ENCODE measurements at places on chromosomes 11 and 22.

GRCh38 chr11:61295596-61295926 lies 445 bp upstream of the VWCE start:
- no peak for DNase-seq

DNA sequence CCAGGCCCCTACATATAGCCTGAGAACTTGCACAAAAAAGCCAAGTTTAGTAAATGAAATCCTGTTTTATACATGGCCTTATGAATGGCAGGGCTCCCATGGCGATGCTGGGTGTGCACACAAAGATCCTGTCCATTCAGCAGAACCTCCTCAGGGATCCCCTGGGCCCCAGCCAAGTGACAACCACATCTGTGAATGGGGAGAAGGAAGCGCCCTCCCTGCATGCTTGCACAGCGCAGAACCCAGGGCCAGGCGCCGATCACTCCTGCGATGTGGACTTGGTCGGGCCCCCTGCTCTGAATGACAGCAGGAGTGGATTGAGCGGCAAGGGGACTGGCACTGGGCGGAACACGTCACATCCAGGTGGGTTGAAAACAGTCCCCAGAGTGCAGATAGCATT lies 4.5 kb upstream of the CDC42EP2 start:
- no peak for DNase-seq

GRCh38 chr11:125593114-125593820 lies 615 bp downstream of the STT3A start:
- peak; percentile 75 for DNase-seq

DNA sequence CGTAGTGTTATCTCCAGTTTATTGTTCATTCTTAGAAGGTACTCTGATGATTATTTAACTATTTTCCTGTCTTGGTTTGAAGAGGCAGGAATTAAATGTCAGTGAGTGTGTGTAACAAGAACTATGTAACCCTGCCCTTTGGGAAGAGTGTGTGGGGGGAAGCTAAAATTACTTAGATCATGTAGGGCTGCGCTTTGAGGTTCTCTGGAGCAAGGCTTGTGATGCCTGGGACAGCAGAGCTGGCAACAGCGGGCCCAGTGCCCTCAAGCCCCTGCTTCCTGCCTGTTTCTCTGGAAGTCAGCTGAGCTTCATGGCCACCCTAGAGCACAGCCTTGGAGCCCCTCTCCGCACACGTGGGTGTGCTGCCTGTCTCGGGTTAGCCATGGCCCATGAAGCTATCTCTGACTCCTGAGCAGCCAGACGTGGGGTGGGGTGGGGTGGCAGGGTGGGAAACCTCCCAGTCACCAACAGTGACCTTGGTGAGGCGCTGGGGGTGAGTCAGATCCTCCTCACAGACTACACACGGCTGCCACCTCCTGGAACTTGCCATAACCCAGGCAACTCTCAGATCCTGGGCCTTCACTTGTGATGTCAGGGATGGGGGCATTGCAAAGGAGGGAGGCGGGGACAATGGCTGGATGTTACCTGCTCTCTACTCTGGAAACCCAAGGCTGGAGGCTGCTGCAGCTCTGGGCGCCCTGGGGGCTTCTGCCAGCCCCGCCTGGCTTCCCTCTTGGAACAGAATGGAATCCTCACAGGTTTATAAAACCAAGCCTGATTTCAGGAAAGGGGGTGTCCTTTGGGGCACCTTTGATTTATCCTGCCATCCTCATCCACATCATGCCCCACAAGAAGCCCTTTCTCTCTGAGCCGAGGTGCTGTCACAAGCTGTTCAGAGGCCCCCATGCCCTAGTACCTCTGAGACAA lies 88.6 kb downstream of the SNX19 start:
- no peak for DNase-seq

DNA sequence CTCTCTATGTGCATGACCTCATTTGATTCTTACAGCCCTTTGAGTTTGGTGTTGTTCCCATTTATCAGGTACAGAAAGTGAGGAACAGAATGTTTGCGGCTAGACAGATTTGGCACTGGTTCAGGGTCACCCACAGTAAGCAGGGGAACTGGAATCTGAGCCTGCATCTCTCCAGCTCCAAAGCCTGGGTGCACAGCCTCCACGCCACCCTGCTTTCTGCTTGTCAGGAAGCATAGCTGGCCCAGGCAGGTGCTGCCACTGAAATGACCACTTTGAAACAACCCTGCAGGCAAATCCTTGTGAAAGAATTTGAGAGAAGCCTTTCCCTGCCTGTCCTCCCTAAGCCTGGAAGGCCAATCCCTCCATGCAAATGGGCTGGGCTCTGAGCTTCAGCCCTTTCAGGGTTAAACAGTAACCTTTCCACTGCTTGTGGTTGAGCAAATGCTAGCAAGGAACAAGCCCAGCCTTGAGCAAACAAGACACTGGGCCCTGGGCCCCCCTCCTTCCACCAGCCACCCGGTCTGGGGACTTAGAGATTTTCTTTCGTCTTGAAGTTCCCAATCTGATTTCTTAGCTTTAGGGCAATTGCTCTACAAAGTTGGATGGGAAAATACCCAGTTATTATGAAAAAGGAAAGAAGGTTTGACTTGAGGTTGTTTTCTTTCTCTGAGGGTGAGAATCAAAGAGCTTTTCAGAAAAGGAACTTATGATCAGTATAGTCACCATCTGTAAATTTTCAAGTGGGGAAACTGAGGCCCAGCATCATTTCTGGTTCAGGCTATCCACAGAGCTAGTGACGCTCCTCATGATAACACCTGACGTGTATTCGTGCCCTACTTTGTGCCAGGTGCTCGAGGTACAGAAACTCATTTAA lies 19.4 kb downstream of the EHF start:
- peak; percentile 56 for DNase-seq

- no peak for DNase-seq
These were observed 69.9 kb upstream of the WNT11 start for GRCh38 chr11:76276046-76276780.

GRCh38 chr11:14543260-14543659 lies 23.1 kb upstream of the PSMA1 start:
- DNase-seq, result no peak

DNA sequence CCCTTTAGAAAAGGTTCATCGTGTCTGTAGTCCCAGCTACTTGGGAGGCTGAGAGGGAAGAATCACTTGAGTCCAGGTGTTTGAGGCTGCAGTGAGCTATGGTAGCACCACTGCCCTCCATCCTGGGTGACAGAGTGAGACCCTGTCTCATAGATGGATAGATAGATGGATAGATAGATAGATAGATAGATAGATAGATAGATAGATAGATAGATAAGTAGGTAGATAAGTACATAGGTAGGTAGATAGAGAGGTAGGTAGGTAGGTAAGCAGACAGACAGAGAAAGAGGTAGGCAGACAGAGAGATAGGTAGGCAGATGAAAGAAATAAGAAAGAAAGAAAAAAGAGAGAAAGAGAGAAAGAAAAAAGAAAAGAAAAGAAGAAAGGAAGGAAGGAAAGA lies 156.4 kb downstream of the GRIK4 start:
- DNase-seq, result no peak

DNA sequence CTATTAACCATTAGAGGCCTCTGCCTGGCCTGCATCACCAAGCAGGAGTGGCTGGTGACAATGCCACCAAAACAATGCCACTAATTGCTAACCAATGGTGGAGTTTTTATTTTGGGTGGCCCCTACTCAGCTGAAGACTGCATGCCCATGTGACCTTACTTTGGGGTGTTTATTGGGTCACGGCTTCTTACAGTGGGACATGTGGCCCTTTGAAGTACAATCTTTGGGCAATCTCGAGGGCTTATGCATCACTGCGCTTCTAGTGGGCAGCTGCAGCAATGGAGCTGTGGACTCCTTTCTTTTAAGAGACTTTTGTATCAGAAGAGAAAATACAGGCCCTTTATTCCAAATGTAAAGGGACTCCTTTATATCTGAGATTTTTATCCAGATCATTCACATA lies 85.7 kb downstream of the IGLL5 start:
- DNase-seq, result no peak

DNA sequence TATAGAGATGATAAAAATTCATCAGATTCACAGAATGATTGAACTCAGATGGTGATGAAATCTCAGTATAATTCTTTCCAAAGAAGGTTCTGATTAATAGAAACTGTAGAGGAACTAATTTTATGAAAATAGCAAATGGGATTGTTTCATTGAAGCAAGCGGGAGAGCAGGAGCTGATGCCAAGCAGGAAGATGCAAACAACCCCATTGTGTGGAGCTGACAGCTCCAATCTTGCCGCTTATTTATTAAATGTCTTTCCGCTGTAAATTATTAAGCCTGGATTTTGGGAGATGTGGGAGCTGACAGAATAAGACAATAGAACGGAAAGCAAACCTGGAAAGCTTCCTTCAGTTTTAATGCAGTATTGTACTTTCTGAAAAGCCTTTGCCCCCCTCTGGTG lies 6.0 kb upstream of the TMEM218 start:
- DNase-seq, result no peak

DNA sequence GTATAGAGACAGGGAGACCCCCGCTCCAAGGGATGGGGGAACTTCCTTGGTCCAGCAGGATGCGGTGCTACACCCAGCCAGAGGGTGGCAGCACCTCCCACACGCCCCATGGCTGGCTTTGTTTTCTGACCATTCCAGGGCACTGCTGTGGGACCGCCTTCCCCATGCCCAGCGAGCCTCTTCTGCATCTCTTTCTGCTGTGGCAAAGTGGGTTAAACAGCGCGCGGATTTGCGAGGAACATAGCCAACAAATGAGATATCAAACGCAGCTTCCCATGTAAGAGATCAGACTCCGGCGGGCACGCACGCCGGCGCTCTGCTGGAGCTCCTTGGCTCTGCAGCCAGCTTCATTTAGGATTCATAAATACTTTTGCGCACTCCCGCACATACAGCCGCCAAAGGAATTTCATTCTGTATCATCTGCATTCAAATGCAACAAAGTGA lies 485.8 kb upstream of the CADM1 start:
- DNase-seq, result peak; percentile 12

DNA sequence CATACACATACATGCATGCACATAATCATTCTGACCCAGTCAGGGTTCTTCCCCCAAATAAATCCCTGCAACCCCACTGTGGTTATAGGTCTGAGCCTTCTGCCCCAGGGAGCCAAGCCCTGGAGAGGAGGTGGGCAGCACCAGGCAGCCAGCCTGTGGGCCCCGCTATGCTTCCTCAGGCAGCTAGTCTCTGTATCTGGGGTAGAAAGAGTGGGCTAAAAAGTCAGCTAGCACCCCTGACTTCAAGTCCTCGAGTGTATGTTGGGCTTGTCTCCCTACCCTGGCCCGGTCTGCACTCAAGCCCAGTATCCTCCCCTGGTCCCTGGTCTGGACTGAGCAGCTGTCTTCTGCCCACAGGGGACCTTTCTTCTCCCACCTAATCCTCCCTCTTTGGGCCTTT lies 28.0 kb downstream of the KCNQ1OT1 start:
- DNase-seq, result no peak

DNA sequence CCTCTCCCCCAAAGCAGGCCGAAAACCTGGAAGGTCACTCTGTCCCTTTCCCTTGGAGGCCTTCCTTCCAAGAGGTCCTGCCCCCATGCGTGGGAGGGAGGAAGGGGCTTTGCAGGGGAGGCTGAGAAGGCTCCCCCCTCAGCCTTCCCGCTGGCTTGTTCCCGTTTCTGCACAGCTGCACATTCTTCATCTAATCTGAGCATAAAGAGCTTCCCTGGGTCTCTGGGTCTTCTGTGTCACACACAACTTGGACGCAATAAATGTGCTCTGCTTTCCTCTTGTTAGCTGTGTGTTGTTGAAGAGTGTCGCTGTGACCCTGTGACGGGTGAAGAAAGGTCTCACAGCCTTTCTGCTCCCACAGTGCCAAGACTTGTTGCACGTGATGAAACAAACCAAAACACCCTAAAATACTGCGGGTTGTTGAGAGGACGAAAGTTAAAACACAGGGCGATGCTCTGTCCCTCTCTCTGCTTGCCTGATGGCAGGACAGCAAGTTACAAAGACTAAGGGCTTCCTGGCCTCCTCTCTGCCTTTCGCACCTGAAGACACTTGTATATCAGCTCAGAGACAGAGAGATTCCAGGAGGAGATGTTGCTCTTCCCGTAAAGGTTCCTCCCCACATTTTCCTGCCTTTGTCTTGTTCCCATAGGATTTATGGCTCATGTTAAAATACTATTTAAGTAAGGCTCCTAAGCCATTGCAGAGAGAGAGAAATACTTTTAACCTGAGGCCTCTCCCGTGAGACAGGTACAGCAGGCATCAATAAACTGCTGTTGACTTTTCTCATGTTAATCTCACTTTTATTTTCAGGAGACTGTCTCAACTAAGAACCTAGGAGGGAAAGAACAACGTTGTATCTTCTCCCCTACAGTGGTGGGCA lies 15.4 kb upstream of the IFITM3 start:
- no peak for DNase-seq

- no peak for DNase-seq
These were observed 31.9 kb downstream of the PDGFB start for GRCh38 chr22:39212721-39213376.

GRCh38 chr11:30171661-30172060 lies 59.2 kb upstream of the FSHB start:
- DNase-seq, result no peak

DNA sequence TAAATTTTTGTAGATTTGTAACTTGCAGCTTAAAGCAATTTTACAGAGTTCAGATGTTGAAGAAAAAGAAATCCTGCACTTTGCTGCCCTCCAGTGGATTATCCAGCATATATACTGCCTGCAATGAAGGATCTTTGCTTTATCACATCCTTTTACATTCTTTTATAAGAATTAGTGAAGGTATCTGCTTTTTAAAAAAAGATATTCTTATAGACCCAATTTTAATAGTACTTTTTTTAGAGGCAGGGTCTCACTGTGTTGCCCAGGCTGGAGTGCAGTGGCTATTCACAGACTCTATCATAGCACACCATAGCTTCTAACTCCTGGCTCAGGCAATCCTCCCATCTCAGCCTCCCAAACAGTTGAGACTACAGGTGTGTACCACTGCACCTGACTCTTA lies 60.7 kb downstream of the TTC17 start:
- peak; percentile 7 for DNase-seq

GRCh38 chr11:126115816-126116331 lies 53.2 kb upstream of the CDON start:
- DNase-seq, result peak; percentile 71

GRCh38 chr22:25187469-25187868 lies 12.2 kb upstream of the CRYBB3 start:
- no peak for DNase-seq

- no peak for DNase-seq
These were observed 41.4 kb upstream of the B3GAT1 start for GRCh38 chr11:134453441-134453840.

- DNase-seq, result no peak
These were observed 23.6 kb downstream of the EIF4G2 start for GRCh38 chr11:10785146-10785474.

DNA sequence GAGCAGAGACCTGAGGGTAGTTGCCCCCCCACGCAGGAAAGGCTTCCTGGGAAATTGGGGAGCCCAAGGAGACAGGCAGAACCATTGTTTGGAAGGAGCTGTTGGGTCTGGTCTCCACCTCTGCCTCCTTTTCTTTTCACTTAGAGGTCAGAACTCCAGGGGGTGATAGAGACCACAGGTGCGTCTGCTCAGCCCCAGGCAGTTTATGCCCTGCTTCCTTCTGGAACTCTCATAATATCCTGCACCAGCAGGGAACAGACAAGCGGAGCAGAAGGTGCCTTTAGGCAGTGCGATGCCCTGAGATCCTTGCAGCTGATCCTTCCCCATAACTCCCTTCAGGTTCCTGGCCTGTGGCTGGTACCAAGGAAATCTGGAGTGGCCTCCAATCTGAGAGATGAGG lies 120.2 kb downstream of the NECTIN1 start:
- DNase-seq, result peak; percentile 91

GRCh38 chr22:26534874-26535602 lies 22.8 kb upstream of the TFIP11 start:
- DNase-seq, result no peak

Measured in NCI-H146 (cell line).